ENCODE measurements at places on chromosomes 6 and 20.

- no peak for DNase-seq
Observed at GRCh38 chr6:33595001-33595846, 15.1 kb upstream of the BAK1 start.

GRCh38 chr20:5140195-5140594 lies 13.4 kb downstream of the CDS2 start:
- DNase-seq: no peak

GRCh38 chr6:8180327-8181159 lies 78.2 kb upstream of the EEF1E1 start:
- DNase-seq: no peak

- no peak for DNase-seq
Observed at GRCh38 chr6:159934181-159934580, 34.7 kb upstream of the IGF2R start.

- DNase-seq: peak; percentile 74
Observed at GRCh38 chr20:40275738-40276137, 413.3 kb downstream of the MAFB start.

- DNase-seq: no peak
Observed at GRCh38 chr6:31368461-31368860, 11.5 kb upstream of the HLA-B start.

DNA sequence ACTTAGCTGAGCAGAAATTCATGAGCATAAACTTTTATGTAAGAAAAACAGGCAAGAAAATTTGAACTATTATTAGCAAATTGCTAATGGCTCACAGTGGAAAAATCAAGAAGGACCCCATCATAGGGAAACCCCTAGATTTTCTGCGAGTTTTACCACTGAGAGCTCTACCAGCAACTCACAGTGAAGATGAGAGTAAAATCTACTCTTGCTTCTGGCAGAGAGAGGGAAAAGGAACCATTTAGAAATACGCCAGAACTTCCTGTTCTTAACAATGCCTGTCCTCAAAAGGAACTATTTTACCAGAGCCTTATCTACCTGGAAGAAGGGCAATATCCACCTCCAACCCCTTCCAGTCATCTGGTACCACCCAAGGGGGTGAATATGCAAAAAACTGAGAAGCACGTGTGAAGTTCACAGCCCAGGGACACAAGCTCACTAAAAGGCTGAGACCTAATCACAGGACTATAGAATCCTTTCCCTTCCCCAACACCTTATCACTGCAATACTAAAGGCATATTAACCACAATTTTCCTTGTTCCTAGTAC lies 34.4 kb upstream of the ASF1A start:
- no peak for DNase-seq

DNA sequence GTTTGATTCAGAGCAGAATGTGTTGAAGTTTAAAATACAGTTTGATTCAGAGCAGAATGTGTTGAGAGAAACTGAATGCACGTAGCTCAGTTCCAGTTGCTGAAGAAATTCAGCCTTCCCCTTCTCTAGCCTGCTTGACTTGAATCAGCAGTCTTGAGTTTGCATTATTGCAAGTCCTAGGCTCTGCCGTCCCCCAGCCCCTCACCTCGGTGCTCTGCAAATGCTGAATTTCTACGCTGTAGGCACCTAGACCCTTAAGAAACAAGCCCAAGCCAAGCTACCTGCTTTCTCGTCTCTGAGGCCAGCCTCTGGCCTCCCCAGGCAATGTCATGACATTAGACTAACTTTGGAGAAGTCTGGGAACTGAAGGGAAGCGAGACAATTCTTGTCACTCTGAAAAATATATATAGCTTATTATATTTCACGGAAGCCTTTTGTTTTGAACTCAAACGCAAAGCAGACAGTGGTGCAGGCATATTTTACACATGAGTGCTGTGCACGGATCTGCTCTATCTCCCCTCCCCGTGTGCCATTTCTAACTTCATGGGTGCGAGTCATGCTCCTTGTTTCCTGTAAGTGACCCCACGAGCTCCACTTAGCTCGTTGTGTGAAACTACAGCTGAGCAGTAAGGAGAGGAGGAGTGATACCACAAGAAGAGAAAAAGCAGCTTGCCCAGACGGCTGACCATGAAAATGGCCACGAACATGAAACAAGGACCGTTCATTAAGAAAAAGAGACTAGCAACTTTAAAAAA lies 71.4 kb upstream of the DUSP22 start:
- no peak for DNase-seq

DNA sequence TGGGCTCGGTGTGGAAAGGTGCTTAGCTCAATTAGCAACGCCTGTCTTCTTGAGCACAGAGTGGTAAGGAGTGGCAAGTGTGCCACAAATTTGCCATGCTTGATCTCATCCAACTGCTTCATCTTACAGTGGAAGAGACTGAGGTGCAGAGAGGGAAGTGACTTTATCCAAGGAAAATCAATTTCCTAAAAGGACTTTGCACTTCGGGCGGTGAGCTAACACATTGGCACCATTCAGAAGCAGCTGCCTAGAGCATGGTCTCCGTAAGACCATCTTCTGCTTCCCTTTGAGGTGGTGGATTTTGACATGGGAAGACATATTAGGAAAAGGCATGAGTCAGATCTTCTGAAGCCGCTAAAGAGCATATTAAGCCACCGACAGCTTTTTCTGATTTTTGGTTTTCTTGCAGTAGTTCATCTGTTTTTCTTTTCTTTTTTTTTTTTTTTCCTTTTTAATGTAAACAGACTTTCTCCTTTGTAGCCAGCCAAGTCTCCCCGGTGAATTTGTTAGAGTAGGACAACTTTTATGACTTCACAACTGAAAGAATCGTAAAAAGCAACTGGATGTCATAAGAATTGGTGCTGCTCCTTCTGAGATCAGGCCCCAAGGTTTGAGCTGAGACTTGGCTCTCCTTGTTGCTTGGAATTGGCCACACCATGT lies 273.2 kb downstream of the CDC5L start:
- DNase-seq: no peak

- no peak for DNase-seq
Observed at GRCh38 chr6:83098589-83098988, 31.1 kb downstream of the DOP1A start.

GRCh38 chr6:106120006-106120405 lies 33.9 kb downstream of the PRDM1 start:
- no peak for DNase-seq

DNA sequence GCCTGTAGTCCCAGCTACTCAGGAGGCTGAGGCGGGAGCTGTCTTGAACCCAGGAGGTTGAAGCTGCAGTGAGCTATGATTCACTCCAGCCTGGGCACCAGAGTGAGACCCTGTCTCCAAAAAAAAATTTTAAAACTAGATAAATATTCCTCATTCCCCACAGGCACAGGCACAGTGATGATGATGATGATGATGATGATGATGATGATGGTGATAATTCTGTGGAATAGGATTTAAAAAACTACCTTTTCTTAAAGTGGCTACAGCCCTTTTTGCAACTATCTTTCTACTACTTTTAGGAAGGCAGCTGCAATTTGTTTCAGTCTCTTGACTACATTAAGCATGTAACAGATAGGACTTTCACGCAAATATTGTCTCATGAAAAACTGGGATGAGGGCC lies 76.6 kb upstream of the SCAF8 start:
- DNase-seq: no peak

- no peak for DNase-seq
Observed at GRCh38 chr6:39249278-39249677, 20.0 kb upstream of the KCNK5 start.

DNA sequence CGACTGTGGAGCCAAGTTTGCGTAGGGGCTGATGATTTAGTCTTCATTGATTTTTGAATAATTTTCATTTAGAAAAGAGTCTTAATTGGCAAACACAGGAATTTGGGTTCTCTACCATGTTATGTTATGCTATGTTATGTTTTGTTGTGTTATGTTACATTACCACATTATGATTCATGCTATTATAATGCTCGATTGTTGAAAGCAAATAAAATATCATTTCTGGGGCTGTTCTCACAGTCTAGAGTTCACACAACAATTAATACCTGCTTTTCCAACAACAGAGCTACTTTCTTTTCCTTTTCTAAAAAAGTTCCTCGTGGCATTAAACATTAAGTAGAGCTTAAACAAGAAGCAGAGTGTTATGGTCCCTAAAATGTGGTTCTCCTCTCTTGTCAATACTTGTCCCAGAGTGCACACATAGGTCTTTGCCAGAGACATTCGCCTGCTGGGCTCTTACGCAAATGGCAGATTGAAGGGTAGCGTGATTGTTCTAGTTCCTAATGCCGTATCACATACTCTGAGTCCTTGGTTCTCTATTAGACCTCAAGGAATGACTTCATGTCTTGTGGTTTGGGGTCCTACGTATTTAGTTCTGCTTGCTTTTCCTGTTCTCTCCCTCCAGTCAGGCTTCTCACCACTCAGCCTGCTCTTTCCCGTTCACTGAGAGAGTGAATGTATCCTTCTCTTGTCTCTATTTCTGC lies 370.3 kb downstream of the CD109 start:
- no peak for DNase-seq

DNA sequence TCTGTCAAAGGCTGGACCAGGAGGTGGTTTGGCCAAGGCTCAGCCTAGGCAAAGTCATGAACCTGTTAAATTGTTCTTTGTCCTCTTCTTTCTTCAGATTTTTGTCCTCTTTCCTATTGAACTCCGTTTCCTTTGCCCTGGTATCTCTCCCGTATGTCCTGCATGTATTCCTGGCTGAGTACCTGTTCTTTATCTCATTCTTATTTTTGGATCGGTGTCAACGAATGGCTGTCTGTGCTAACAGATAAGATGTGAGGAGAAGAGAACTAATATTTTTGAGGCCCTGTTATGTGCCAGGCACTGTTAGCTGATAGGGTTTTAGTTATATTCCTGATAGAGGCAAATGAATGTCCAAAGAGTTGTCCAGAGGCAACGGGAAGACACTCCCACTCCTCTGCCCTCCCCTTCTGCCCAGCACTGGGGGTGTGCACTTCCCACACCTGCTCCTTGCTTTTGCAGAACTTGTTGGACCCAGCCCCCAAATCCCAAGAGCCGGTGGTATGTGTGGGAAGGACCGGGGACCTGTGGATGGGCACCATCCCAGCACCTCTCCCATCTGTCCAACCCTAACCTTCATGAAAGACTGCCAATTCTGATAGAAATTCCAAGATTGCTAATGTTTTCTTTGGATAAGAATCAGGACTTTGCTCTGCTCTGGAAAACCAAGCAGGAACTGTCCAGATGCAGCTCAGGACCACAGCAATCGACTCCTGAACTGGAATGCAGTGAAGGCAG lies 20.6 kb downstream of the MMP24OS start:
- no peak for DNase-seq

GRCh38 chr6:835476-836160 lies 142.7 kb upstream of the EXOC2 start:
- DNase-seq: no peak

DNA sequence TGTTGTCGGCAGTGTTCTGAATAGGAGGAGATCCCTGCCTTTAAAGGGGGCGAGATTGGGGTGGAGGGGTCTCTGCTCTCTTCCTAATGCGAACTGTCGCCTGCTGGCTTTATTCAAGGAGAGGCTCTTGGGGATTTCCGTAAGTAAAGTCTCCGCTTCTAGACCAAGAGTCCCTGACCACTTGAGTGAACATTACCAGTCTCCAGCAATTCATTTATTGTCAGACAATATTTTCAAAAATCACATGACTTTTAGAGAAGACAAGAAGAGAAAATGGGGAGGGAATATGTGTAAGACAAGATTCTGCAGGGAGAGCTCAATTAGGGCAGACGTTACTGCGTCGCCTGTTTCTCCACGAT lies 21.2 kb downstream of the POM121L2 start:
- no peak for DNase-seq

- DNase-seq: no peak
Observed at GRCh38 chr6:110645685-110646418, 169.4 kb downstream of the CDK19 start.

- no peak for DNase-seq
Observed at GRCh38 chr20:32597714-32598113, 12.6 kb upstream of the NOL4L start.

GRCh38 chr6:75566137-75566767 lies 35.4 kb upstream of the SENP6 start:
- DNase-seq: no peak

GRCh38 chr6:53928641-53929040 lies 133.8 kb downstream of the LRRC1 start:
- no peak for DNase-seq

- no peak for DNase-seq
Observed at GRCh38 chr6:14921170-14921569, 324.7 kb upstream of the JARID2 start.

- DNase-seq: no peak
Observed at GRCh38 chr6:33192671-33193602, 670 bp upstream of the COL11A2 start.

DNA sequence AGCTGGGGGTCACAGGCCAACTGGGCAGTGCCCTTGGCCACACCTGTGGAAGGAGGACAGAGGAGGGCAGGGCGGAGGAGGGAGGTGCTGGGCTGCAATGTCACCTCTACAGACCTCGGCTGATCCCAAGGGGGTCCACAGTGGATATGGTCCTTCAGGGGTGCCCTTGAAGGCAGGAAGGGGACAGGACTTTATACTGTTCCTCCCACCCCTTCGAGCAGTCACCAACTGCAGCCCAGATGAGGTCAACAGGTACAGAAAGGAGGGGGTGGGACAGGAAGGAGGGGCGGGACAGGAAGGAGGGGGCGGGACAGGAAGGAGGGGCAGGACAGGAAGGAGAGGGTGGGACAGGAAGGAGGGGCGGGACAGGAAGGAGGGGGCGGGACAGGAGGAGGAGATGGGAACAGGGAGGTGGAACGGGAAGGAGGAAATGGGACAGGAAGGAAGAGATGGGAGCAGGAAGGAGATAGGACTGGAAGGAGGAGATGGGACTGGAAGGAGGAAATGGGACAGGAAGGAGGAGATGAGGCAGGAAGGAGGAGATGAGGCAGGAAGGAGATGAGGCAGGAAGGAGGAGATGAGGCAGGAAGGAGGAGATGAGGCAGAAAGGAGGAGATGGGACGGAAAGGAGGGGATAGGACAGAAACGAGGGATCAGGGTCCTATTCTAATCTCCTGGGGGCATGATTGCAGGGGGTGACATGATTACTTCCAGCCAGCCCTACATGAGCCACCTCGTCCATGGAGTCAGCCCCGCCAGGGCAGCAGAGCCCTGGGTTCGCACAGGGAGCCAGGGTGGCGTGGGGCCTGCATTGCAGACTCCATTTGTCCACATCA lies 19.4 kb upstream of the MRGBP start:
- DNase-seq: peak; percentile 75

DNA sequence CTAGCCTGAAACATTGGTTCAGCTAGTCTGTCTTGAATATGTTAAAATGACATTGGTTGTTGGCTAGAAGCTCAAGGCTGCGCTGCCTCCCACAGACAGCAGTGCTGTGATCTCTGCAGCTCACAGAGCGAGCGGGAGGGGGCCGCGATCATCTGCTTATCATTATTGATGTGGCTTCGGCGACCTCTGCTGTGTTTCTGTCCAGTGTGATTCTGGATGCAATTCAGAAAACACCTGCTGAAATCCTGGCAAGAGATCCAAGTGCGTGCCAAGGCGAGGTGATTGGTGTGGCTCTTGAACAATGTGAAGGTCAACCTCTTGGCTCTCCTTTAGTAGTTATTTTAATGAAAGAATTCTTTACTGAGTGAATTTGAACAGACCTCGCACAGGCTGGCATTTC lies 142.3 kb upstream of the SASH1 start:
- no peak for DNase-seq

DNA sequence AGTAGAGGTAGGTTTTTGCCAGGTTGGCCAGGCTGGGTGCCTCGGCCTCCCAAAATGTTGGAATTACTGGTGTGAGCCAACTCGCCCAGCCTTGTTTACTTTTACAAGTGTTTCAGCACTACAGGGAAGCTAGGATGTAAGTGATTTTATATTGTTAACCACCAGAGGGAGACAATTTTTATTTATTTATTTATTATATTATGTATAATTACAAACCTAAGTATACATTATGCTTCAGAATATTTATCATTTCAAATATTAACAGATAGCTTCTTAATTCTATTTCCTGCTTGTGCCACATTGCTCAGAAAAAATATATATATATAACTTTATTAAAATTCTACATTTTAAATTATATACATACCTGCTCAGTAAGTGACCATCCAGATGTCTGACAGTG lies 9.8 kb downstream of the MMUT start:
- peak; percentile 18 for DNase-seq

Data from D341Med (cell line).